Caco-2 (cell line): ENCODE measurements at places on chromosomes 5 and 9. TPM values are rescaled to one million over a fixed set of nuclear protein-coding genes. Genes with fewer than 3 reads are reported as not detected.

DNA sequence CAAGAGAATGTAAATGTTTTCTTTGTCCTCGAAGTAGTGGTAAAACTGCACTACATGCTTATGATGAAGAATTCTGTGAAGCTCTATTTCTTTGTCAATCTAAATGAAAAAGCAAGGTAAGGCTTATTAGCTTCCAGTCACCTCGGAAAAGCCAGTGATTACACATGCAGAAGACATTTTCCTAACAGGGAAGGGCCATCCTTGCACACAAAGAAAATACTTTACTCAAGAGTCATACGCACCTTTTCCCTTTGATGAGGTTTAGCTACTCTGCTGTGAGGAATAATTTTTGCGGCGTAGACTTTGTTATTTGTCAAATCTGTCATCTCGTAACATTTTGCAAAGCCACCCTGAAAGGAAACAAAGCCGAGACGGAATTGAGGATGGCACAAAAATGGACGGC, 1.1 kb downstream of the PLK2 start:
- no peak for DNase-seq

DNA sequence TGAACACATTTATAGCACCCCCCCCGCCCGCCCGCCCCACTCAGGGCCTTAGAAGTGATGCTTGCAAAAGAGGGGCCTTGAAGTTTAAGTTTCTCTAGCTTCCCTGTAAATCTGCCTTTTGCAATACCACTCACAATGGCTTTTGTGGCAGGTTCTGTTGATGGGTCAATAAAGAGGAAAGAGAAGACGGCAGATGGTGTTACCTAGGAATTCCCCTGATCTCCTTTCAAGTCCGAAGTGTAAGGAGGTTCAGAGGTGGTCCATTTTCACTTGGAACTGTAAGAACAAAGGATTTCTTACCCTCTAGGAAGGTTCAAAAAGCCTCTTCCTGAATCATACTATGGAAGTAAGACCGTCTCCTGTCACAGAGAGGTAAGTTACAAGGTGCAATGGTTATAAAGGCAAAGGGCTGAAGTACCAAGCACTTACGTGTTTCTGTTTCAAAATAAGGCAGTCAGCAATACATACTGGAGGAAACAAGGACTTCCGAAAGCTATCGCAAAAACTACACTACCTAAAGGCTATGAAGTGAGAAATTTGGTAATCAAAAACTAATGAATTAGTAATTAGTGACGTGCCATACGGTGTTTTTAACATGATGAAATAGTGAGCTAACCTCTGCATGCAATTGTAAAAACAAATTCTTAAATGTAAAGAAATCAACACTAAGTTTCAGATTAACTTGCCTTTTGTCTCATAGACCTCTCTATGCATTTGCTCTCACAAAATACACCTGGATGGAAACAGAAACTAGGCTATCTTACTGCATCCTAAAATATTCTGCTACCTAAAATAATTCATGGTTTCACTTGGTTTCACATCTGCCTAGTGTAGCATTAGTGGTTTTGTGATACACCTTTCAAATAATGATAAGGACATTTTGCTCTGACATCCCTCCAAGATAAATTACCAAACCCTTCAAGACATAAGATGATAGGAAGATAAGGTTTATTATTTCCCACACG, 589.4 kb upstream of the FAM174A start:
- DNase-seq = no peak

LCN2 gene
- total RNA-seq = not detected in 2 replicates

SEMA6A gene
- total RNA-seq = 18.3 and 26.3 TPM in 2 replicates

DNA sequence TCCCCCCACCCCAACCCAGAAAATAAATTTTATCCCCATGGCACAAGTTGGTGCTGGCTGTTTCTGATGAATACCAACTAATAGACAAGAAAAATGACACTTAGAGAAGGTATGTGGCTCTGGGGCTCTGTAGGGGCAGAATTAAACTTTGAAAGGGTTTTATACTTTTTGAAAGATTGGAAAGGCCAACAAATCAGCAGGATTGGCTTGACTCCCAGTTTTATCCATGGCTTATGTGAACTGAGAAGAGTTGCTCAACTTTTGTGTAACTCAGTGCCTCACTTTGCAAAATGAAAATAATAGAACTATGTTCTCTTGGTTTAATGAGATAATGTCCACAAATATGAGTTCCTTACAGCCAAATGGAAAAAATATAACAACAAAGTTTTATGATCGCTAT, 288.9 kb upstream of the KIF2A start:
- DNase-seq = no peak

RICTOR gene
- 25.2 and 25.7 TPM in 2 replicates for total RNA-seq

DNA sequence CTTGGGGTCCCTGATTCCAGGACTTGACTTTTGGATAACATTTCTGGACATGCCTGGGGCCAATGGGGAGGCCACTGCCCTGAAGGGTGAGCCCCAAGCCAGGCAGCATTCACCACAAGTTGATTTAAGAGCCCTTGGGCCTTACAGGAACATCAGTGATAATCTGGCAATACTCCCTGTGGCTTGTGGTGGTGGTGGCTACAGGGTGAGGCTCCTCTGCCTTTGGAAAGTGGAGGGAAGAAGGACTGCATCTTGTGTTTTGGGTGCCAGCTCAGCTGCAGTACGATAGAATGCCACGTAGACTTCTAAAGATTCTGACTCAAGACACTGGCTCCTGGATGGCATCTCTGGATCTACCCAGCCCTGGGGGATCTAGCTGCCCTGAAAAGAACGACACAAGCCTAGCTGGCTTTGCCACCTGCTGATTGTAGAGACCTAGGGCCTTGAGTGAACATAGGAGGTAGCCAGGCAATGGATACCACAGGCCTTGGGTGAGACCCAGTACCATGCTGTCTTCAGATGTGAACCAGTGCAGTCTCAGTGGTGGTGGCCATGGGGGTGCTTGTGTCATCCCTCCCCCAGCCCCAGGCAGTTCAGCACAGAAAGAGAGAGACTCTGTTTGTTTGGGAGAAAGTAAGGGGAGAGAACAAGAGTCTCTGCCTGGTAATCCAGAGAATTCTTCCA, 79.0 kb upstream of the DAP start:
- no peak for DNase-seq

MELK gene
- 57.8 and 59.6 TPM in 2 replicates for total RNA-seq

- DNase-seq = no peak
These were observed 21.4 kb downstream of the DIAPH1 start for GRCh38 chr5:141597394-141597793.

DNA sequence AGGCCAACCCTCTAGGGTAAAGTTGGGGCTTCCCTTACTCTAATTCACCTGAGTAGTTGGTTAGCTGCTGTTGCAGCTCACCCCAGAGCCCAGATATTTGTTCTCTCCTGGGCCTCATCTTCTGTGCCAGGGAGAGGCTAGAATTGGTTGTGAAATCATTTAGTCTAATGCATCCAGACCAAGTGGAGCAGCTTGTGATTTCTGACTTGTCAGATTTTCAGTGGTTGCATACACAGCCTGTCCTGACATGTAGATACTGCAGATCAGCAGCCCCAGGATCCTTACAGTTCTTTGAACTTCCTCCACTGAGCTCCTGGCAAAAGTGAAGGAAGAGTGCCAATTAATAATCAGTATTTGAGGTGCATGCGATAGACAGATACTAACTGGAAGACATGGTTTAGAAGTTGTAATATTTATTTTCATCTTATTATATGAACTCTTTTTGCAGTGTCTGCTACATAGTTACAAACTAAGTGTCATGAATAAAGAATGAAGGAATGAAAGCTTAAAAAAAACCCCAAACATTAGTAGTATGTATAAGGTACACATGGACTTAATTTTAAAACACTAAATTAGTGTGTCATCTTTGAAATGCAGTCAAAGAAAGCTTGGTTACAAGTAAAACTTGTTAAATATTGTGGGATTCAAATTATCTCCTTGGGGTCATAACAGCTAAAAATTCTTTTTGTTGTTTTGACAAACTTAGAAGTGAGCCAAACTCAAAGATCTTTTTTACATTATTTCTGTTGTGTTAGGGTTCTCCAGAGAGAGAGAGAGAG, 128.5 kb downstream of the VPS13A start:
- DNase-seq = no peak

GALT gene
- total RNA-seq = 50.1 and 52.0 TPM in 2 replicates

ADGRD2 gene
- not detected in 2 replicates for total RNA-seq

DNA sequence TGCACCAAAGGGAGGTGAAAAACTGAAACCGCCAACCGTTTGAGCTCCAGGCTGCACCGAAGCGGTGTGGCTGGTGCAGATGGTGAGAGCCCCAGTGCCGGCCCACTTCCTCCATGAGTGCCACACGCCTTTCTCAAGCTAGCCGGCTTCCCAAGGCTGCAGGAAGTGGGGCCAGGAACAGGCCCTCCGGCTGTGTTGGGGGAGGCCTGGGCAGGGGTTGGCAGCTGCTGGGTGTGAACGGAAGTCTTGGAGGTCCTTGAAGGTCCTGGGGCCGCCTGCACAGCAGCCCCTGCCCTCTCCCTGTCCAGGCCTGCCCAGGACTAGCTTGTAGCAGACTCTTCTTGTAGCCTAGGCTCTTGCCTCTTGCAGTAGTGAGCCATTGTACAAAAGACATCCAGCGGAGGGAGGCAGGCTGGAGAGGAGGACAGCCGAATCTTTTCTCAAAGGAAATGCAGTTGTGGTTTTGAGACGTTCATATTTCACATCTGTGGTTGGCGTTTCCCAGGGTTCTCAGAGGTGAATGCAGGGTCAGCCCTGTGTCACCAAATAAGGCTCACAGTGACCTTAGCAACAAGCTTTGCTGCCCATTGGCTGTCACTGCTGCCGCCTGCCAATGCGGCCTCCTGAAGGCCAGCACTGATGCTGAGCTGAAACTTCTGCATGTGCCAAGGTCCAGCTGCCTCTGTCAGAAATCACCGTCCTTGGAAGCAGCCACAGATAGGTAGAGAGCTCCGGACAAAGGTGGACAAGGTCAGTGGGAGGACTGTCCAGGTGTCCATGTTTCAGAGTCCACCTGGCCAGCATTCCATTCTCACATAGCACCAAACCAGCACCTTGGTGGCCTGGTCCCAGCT, 23.9 kb downstream of the IRF1 start:
- DNase-seq = no peak

DNA sequence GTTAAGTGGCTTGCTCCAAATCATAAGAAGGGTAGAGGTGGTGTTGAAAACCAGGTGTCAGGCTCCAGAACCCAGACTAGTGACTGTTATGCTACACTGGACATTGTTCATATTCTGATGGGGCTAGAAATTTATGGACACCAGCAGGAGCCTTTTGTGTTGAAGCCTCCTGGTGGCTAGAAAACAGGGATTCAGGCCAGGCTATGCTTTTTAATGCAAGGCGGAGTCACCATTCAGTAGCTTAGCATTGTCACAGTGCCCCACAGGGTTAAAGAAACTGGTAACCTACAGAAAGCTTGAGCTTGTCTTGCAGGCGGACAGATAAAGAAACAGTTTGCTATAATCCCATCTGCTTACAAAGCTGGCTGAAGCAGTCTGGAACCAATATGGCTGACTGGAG, 23.0 kb upstream of the GOLM1 start:
- no peak for DNase-seq

UBE2QL1 gene
- total RNA-seq = not detected in 2 replicates

DNA sequence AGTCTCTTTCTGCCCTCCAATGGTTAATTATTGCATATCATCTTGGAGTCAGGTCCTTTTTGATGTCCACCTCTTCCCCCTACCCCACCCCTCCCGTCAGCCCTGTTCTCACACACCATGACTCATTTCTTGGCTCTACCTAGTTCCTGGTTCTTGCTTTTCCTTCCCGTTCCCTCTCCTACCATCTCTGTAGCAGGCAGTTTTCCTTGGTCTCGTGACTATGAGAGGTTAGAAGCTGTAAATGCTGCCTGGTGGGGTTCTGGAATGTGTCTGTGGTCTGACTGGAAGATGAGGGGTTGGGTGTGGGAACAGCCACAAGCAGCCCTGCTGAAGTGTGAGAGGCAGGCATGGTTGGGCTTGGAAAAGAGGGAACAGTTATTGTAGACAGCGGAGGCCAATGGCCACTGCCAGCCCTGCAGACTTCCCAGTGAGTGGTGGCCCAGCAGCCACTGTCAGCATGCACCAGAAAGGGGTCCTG, 18.2 kb downstream of the SLC22A5 start:
- DNase-seq = no peak
